ENCODE measurements at places on chromosomes 7 and 10. TPM values are rescaled to one million over a fixed set of nuclear protein-coding genes. Genes with fewer than 3 reads are reported as not detected.

GRCh38 chr7:41899823-41900433, 197.0 kb upstream of the INHBA start:
- no peak for DNase-seq
- no peaks in the 10 kb centered on the region for H3K27me3 ChIP-seq
- no peaks in the 10 kb centered on the region for H3K4me1 ChIP-seq
- no peak overlapping the region for H3K4me3 ChIP-seq
- H3K36me3 ChIP-seq: no peaks in the 10 kb centered on the region
- no peak overlapping the region for H3K27ac ChIP-seq

GRCh38 chr10:17918187-17918903, 33.4 kb upstream of the SLC39A12 start:
- H3K27me3 ChIP-seq: no peaks in the 10 kb centered on the region
- H3K27ac ChIP-seq: no peak overlapping the region
- H3K4me3 ChIP-seq: no peak overlapping the region
- no peak for DNase-seq

DNA sequence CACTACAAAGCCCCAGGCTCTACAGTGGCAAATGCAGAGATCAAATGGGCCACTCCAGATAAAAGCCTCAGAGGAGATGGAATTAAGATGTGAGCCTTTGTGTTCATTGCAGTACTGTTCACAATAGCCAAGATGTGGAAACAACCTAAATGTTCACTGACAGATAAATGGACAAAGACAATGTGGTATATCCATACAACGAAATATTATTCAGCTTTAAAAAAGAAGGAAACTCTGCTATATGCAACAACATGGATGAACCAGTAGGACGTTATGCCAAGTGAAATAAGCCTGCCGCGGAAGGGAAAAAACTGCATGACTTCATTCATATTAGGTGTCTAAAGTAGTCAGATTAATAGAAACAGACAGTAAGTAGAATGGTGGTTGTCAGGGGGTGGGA, 170.5 kb upstream of the TBX20 start:
- no peak overlapping the region for H3K4me3 ChIP-seq
- H3K27me3 ChIP-seq: no peaks in the 10 kb centered on the region
- no peaks in the 10 kb centered on the region for H3K4me1 ChIP-seq
- H3K27ac ChIP-seq: no peak overlapping the region

DNA sequence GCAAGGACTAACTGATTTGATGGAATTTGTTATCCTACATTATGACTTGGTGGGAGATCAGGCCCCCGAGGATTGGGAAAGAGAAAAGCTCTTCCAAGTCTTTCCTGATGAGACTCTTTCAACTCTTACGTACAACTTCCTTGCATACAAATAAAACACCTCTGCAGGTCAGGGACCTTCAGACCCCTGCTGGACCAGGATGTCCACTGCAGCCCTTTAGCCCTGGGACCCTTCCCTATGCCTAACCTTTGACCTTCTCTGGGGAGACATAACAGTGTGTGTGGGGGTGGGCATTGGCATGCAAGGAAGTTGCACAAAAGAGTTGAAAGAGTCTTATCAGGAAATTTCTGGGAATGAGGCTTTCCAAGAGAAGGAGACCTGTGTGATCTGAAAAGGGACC, 859.4 kb downstream of the TYW1 start:
- no peak overlapping the region for H3K4me3 ChIP-seq
- H3K36me3 ChIP-seq: no peaks in the 10 kb centered on the region
- H3K27me3 ChIP-seq: no peaks in the 10 kb centered on the region
- no peak for DNase-seq

DNA sequence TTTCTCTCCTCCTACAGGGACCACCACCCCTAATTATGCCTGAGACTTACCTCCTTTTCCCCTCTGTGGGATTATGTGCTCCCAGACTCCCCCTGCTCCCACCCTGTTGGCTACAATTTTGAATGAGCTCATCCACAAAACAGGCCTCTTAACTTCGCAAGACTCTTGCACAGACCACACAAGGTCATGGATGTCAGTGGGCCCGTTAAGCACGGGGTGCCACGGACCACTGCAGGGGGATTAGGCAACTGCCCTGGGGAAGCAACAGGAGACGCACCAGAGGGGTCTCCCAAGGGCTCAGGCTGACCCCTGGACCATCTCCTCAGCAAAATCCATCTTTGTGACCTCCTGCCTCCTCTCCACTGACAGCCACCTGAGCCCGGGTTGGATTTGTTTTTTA, 42.1 kb upstream of the COL13A1 start:
- no peak overlapping the region for H3K27ac ChIP-seq
- H3K4me3 ChIP-seq: no peak overlapping the region
- H3K27me3 ChIP-seq: peaks cover 2% of the 10 kb centered on the region

DNA sequence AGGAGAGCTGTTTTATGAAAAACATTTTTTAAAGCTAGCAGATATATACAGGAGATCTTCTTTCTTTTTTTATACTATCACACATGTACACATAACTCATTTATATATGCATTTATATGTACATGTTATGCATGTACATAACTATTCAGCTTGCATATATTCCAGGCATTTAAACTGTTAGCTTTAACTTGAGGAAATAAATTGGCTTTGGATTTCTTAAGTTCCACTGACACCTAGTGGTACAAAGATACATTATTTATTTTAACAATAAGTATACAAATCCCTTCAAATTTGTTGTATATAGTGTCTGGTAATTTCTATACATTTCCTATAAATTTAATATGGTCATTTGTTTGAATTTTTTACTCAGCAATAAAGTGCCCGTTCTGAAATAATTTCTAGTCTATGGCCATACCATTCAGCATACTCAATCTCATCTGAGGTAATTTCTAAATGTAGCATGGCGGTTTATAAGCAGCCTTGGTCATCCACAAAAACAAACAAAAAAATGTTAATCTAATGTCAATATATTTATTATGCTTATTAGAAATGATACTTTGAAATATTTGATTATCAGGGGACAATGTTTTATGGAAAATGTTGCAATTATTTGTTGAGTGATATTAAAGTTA, 11.6 kb downstream of the ZDHHC6 start:
- DNase-seq: peak; percentile 52
- H3K36me3 ChIP-seq: peaks cover 48% of the 10 kb centered on the region
- H3K4me1 ChIP-seq: peaks cover 2% of the 10 kb centered on the region

- H3K27ac ChIP-seq: no peak overlapping the region
- H3K36me3 ChIP-seq: no peaks in the 10 kb centered on the region
- H3K27me3 ChIP-seq: no peaks in the 10 kb centered on the region
- H3K4me3 ChIP-seq: no peak overlapping the region
- DNase-seq: no peak
- H3K4me1 ChIP-seq: peaks cover 13% of the 10 kb centered on the region
These were observed 82.2 kb upstream of the GPR22 start for GRCh38 chr7:107387573-107388219.

DNA sequence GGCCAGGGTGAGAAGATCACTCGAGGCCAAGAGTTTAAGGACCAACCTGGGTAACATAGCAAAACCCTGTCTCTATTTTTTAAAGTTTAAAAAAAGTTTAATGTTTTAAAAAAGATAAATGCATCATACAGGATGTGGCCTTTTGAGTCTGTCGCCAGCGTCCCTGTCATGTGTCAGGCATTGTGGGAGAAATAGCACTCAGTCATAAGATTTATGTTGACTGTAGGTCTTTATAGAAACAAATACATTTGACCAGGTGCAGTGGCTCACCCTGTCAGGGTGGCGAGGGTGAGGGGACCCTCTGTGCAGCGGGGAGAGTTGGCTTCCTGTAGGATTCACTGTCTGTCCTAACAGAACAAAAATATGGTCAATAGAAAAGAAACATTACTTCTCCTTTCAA, 63.5 kb upstream of the SH2B2 start:
- H3K27me3 ChIP-seq: no peaks in the 10 kb centered on the region
- H3K27ac ChIP-seq: no peak overlapping the region
- no peaks in the 10 kb centered on the region for H3K4me1 ChIP-seq
- H3K36me3 ChIP-seq: peaks cover 8% of the 10 kb centered on the region
- no peak for DNase-seq
- H3K4me3 ChIP-seq: no peak overlapping the region

PALS2 gene
- total RNA-seq: 21.9 TPM

ELMO1 gene
- not detected for total RNA-seq

PDK4 gene
- not detected for total RNA-seq

IFIT2 gene
- 0.15 TPM for total RNA-seq
